ENCODE measurements at places on chromosomes 16 and 17. TPM values are rescaled to one million over a fixed set of nuclear protein-coding genes. Genes with fewer than 3 reads are reported as not detected.

SPATA32 gene
- polyA plus RNA-seq, result 0.11 TPM

ZNF652 gene
- polyA plus RNA-seq, result 15.1 TPM

MYH11 gene
- 10.3 TPM for polyA plus RNA-seq

TPSD1 gene
- polyA plus RNA-seq, result 0.49 TPM

TEX19 gene
- not detected for polyA plus RNA-seq

CCL8 gene
- polyA plus RNA-seq, result 0.68 TPM

Data from forelimb muscle (tissue), 1 donor.